Caco-2 (cell line): ENCODE measurements at places on chromosomes 6 and 20. TPM values are rescaled to one million over a fixed set of nuclear protein-coding genes. Genes with fewer than 3 reads are reported as not detected.

The ROS1 gene
- total RNA-seq, result 0.16 TPM in 1 of 2 replicates, not detected in the other

The TNFRSF6B gene
- not detected in 2 replicates for total RNA-seq

The CFAP206 gene
- 0.23 TPM in 1 of 2 replicates, not detected in the other for total RNA-seq

The ANKEF1 gene
- 3.7 and 3.9 TPM in 2 replicates for total RNA-seq

The IMPG1 gene
- not detected in 2 replicates for total RNA-seq

The TP53INP2 gene
- 26.2 and 29.7 TPM in 2 replicates for total RNA-seq

The RBCK1 gene
- total RNA-seq, result 103 and 111 TPM in 2 replicates

The APCDD1L gene
- not detected in 2 replicates for total RNA-seq

The CCN6 gene
- not detected in 2 replicates for total RNA-seq
